Amniotic stem cell (primary cell): ENCODE measurements at places on chromosomes 2 and 18.

DNA sequence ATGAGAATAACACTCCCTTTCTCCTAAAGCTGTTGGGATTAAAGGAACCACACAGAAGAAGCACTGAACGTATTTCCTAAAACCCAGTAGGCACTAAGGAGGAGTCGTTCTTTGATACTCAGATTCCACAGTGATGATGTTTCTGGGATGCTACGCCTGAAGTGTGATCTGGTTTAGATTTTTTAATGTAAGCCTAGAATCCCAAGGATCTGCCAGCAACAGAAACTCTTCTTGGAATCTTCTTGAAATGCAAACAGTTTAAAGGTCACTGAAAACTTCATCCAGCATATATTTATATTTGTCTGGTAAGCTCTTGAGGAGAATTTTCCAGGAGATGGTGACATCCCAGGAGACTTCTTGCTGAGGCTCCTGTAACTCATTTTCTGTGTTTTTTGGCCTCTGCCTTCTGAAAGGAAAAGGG, 247.6 kb upstream of the TRIB2 start:
- DNase-seq = no peak

DNA sequence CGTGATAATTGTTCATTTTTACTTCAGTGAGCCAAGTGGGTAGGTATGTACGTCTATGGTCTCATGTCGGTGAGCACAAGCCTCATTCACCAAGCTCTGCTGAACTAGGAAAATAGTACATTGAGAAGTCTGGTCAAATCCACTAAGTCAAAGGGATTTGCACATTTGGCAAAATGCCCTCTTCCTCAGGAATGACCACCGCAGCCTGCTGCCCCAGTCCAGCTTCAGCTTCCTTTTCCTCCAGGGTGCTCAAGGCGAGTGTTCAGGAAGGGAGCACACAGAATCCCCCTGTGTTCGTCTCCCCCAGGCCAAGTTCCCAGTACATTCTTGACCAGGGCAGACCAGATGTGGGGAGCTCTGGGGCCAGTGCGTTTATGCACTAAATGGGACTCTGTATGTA, 23.0 kb downstream of the TCF7L1 start:
- DNase-seq = no peak

- DNase-seq = no peak
Observed at GRCh38 chr2:8965216-8965969, 38.1 kb downstream of the MBOAT2 start.

DNA sequence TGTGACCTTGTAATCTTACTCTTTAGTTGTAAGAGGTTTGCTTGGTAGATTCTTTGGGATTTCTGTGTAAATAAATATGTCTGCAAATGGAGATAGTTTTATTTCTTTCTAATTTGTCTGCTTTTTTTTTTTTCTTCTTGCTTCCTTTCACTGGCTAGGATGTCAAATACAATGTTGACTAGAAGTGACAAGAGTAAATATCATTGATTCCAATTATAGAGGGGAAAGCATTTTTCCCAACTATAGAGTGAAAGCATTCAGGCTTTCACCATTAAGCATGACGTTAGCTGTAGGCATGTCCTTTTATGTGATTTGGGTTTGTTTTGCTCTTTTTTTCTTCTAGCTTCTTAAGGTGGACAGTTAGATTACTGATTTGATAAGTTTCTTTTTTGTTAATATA, 191.5 kb downstream of the MCFD2 start:
- no peak for DNase-seq

DNA sequence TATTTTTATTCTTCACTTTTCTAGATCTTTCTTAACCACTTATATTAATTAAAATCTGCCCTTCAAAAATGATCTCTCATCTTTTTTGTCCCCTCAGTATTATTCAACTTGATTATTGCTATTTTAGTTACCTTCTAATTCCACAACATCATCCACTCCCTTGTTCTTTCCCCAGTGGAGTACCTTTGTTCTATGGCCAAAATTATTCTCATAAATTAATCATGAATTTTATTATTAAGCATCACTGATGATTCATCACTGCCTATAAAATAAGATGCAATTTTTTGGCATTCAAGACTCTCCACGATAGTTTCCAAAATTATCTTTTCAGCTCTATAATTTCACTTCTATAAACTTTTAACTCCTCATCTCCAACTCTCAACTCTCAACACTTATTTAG, 505.7 kb downstream of the SPAG16 start:
- no peak for DNase-seq

- no peak for DNase-seq
Observed at GRCh38 chr2:86416146-86416545, 25.0 kb upstream of the KDM3A start.

DNA sequence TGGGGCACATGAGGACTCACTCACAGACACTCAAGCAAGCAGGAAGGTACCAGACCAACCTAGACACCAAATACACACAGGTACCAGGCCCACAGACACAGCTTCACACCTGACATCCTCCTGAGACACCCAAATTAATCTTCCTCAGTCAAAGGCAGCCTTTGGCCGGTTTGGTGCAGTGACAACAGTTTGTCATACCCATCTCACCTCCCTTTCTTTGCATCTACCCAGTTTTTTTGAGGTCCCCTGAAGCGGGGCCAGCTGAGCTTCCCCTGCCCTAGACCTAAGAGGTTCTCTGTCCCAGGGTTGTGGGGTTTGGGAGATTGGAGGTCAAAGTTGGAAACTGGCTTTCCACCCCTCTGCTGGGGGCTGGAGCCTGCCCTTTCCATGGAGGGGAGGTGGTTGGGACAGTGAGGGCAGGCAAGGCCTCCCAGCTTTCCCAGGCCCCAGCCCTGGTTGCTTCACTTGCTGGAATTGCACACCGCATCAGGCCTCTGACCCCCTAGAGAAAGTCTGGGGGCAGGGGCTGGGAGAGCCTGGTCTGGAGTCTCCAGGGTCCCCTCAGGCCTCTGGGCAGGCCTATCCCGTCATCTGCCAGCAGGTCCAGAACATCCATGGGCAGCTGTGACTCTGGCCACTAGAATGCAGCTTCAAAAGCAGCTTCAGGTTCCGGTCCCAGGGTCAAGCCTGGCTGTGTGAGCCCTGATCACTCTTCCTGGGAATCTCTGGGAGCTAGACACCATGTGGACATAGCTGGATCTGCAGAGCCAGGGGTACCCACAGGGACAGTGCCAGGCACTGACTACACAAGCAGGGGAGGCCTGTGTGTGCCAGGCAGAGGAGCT, 12.5 kb upstream of the TEX261 start:
- DNase-seq = no peak

- no peak for DNase-seq
Observed at GRCh38 chr18:76757335-76757734, 65.0 kb upstream of the ZNF236 start.

DNA sequence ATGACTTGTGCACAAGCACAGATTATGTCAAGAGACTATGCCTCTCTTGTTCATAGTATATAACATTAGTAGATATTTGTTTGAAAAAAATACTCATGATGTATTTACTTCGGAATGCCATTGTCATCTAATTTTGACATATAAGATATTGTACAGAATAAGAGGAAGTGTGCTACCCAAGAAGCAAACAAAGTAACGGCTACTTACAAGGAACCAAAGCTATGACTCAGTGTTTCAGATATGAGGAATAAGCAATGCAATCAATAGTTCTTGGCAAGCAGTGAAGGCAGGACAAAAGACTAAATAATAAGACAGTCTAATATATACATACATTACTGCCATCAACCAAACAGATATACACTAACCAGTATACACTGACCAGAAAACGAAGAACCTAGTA, 256.3 kb downstream of the CCDC178 start:
- DNase-seq = no peak

DNA sequence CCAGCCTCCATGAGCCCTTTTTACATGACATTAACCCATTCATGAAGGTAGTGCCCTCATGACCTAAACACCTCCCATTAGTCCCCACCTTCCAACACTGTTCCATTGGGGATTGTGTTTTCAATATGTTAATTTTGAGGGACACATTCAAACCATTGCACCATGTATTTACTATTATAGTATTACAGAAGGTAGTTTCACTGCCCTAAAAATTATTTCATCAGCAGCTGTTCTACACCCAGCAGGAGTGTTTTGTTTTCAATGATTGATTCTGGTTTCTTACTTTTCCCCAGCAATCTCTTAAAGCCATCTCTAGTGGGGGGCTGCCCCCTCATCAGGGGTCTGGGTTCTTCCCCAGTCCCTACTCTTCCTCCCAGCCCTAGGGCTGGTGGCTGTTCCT, 71.9 kb downstream of the CERS6 start:
- DNase-seq = no peak

DNA sequence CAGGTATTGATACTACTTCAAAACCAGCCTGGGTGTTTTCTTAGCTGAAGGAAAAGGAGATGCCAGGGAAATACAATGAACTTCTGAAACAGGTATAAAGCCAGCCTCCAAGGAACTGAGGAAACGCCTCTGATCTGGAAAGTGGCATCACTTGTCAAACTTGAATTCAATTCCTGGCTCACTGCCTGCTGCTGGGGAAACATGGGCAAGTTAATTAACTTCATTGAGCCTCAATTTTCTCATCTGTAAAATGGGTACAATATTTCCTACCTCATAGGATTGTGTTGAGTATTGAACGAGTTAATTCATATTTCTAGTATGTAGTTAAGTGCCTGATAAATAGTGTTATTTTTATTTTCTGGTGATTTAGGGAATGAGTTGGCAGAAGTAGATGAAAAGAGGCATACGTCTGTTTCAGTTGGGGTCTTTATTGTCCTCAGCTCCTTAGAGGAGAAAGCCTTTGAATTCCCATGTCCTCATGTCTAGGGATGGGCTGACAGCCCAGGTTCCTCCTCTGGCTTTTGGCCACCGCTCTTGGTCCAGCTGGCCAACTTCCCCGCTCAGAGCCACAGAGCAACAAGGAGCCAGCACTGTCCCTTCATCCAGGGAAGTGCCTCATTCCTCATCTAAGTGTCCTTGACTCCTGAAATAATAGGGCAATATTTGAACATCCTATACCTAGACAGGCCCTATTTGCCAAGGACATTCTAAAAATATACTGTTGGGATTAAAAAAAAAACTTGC, 210.5 kb upstream of the GATA6 start:
- no peak for DNase-seq
